ENCODE measurements at places on chromosomes 5 and 9.

DNA sequence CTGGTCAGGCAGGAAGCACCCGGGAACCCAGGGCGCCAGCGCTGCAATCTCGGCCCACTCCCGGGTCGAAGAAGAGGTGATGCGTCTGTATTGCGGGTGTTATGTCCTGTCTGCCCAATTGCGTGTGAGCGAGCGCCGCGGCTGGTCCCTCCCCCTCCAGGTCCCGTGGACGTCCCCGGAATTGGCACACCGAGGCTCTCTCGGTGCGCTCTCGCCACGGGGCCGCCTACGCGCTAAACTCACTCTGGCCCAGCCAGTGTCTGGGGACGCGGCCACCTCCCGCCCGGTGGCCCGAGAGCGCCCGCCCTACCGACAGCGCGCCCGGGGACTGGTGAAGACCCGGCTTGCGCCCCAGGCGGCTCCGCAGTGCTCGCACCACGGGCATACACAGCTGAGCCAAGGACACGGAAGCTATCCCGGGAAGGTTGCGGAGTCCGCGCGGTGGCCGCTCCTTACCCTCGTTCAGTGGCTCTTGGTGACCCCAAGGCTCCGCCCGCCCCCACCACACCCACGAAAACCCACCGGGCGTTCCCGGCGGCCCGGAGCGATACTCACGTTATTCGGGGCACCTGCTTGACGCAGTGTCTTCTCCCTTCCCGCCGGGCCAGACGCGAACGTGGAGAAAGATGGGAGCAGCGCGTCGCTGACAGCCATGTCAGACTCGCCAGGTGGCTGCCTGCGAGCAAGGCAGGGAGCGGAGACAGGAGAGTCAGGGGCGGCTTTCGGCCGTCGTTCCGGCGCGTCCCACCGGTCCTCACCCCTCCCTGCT lies 1.0 kb downstream of the KLF4 start:
- no peak for DNase-seq

DNA sequence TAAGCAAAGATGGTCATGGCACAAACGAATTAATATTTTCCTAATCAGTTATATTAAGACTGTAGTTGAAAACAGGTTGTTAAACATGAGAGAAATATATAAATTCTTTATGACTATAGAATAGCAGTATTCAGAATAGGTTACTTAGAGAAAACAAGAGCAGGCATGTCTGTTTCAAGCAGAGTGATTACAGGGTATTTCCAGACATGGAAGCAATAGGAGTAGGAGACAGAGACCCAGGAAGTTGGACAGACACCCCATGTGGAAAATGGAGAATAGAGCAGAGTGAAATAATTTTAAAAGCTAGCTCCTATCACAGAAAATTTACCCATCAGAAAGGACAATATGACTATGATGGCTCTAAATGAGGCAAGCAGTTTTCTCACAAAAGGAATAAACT lies 111.5 kb downstream of the IZUMO3 start:
- DNase-seq = no peak

DNA sequence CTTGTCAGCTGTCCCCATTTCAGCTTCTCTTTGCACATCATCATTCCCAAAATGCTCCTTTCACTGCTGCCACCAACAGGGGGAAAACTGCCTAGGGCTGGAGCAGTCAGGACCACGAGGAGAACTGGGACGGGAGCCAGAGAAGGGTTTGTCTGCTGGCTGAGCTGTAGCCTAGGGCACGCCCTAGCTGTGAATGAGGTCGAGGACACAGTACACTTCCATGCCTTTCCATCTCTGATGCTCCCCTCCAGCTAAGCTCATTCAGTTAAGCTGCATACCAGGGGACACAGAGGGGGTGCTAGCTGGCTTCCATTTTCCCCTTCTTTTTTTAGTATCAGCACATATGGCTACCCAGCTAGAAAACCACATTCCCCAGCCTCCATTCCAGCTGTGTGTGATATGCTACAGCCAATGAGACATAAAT lies 64.7 kb downstream of the STK10 start:
- peak; percentile 85 for DNase-seq

DNA sequence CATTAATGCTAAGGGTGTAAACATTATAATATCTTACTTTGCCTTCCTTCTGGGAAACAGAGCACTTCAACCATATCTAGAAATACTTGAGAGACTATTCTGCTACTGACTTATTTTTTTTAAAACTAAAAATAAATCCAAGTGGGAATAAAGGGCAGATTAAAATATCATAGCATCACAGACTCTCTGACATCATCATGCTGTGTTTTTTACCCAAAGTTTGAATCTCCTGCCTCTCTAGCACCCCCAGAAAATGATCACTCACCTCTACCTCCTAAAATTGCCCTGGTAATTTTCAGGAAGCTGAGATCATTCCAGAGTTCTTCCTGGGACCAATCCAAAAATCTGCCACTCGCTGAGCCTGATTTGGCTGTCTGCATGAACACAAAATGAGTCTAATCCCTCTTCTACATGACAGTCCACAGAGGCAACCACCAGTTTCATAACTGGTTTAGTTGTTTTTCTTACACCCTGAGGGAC lies 813.8 kb upstream of the DMAC1 start:
- DNase-seq = no peak

- no peak for DNase-seq
Observed at GRCh38 chr5:143865426-143866025, 53.6 kb downstream of the HMHB1 start.

DNA sequence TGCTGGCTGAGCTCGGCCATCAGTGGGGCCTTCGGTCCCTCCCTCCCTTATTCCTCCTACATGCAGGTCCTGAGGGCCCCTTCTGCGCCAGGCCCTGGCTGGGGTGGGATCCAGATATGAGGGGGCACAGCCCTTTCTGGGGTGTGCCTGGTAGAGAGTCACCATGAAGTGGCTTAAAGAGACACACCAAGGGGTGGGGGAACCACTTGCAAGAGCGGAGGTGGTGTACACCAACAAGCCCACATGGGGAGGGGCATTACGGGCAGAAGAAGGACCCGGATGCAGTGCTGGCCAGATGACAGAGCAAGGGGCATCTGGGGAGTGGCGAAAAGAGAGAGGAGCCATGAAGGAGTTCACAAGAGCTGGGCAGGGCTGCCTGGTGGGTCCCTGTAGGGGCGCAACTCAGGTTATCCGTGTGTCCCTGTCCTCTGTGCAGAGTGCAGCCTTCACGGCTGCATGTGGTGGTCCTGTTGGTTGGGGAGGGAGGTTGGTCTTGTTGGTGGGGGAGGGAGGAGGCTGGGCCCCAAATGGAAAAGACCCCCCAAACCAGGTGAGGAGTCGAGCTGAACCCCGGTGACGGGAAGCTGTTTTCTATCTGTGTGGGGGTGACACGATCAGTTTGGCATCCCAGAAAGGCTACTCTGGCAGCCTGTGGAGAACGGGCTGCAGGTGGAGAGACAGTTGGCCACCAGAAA lies 158.1 kb downstream of the DAB2IP start:
- DNase-seq = no peak

DNA sequence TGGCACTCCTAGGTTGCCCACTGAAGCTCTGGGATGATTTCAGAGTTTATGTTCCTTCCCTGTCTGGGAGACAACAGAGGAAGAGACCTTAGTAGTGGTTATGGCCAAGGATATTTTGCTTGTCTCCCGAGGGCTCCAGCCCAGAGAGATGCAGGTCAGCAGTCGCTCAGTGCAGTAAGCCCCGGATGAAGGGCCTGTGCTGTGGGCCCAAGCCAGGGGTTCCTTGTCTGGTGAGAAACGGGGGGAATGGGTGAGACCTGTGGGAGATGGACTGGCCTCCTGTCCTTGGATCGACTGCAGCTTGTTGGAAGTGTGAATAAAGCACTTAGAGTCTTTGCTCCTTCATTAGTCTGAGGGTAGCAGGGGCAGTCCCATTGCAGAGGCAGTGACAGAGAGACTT lies 260.7 kb upstream of the RIOK2 start:
- no peak for DNase-seq

- no peak for DNase-seq
Observed at GRCh38 chr9:80157561-80157983, 585.8 kb downstream of the TLE4 start.

DNA sequence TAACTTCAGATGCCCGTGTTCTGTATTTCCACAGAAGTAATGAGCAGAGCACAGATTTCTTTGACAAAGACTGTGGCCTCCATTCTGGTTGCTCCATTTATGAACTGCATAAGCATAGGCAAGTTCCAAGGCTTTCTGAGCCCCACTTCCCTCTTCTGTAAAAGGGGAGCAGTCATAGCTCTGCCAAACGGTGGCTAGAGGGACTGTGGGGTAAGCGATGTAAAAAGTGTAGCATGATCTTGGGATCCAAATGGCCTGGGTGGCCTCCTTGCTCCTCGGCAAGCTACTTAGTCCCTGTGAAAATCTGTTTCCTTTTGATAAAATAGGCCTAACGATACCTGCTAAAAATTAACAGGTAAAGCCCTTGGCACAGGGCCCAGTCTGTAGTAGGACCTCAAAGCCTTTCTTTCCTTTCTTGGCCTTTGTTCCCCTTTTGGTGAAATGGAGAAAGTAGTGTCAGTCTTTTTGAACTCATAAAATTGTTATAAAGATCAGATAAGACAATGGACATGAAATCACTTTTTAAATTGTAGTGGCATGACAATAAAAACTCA lies 646.6 kb downstream of the ACTL7B start:
- DNase-seq = no peak

DNA sequence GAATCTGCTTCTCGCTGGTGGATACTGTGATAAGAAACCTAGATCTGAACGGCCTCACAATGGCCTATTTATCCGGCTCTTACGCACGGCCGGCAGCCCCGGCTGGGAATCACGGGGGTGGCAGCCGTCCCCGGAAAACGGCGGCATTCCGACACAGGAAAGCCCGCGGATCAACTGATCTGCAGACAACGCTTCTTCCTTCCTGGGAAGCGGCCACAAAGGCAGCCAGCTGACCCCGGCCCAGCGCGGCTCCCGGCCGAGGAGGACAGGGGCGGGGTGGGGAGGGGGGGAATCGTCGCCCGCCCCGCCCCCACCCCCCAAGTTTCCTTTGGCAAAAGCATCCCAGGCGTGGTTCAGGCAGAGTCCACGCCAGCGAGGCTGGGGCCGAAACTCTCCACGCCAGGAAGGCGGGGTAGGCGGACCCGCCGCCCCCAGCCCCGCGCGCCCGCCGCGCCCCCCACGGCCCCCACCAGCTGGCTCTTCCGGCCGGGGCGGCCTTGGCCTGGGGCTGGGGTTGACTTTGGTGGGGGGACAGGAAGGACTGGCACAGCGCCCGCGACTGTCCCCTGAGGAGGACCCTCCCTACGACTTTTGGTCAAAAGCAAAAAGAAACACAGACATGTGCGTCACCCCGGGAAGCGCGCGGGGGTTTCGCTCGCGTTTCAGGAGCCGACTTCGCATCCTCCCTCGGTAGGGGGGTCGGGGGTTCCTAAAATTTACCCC lies 247.7 kb upstream of the ANKRD55 start:
- no peak for DNase-seq

DNA sequence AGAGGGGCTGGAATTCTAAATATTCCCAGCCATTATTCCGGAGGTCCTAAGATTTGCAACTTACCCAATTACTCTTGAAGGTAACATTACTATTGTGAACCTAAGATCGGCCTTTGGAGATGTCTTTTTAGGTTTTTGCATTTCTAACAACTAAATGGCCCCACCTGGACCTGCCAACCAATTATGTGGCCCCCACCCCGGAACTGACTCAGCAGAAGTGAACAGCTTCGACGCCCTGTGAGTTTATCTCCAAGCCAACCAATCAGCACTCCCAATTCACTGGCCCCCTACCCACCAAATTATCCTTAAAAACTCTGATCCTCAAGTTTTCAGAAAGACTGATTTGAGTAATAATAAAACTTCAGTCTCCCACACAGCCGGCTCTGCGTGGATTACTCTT lies 62.9 kb downstream of the NEURL1B start:
- DNase-seq = no peak

DNA sequence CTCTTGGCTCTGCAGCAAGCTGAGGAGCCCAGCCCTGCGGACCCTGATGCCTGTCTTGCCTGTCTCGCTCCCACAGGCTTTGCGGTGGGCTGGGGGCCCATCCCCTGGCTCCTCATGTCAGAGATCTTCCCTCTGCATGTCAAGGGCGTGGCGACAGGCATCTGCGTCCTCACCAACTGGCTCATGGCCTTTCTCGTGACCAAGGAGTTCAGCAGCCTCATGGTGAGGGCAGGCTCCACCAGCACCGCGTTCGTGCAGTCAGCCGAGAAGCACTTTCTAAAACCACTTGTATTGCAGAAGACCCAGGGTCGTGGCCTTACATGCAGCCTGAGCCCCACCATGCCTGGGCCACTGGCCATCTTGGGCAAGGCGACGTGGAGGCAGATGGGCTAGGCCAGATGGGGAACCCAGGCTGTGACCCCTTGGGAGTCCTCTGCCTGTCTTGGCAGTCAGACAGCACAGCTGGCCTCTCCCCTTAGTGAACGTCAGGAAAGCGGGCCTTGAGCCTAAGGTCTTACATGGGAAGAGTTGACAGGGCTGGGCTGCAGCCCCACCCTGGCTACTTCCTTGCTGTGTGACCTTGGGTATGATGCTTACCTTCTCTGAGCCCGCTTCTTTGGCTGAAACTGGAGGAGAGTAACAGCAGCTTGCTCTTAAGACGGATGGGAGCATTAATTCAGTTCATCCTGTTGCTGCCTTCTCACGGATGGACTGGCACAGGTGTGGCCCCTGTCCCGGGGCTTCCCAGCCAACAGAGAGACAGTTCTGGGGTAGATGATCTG lies 8.6 kb downstream of the SLC2A8 start:
- DNase-seq = no peak
